Tibial nerve (tissue), 4 donors: ENCODE measurements at places on chromosomes 5 and 9.

DNA sequence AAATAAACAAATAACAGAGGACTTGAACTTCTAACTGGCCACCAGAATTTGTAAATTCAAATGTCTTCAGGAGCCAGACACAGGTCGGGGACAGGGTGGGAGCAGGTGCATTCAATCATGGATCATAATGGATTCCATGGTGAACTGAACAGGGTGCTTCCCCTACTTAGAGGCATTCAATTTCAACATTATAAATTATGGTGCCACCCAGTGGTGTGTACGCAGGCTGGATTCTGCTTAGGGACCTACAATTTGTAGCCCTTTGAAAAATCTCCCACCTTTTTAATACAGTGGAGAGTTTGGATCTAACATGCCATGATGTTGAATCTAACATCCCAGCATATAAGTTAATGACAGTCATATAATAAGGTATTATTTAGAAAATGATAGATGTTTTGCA, 22.3 kb downstream of the KLF9 start:
- no peak for DNase-seq

- no peak for DNase-seq
These were observed 40.5 kb downstream of the ANKDD1B start for GRCh38 chr5:75651575-75652238.

- DNase-seq, result no peak
These were observed 118.3 kb downstream of the PIK3R1 start for GRCh38 chr5:68333649-68334552.

GRCh38 chr9:98315067-98315453, 59.6 kb upstream of the TBC1D2 start:
- DNase-seq, result no peak

GRCh38 chr5:44388321-44389089, 715 bp downstream of the FGF10 start:
- no peak for DNase-seq

DNA sequence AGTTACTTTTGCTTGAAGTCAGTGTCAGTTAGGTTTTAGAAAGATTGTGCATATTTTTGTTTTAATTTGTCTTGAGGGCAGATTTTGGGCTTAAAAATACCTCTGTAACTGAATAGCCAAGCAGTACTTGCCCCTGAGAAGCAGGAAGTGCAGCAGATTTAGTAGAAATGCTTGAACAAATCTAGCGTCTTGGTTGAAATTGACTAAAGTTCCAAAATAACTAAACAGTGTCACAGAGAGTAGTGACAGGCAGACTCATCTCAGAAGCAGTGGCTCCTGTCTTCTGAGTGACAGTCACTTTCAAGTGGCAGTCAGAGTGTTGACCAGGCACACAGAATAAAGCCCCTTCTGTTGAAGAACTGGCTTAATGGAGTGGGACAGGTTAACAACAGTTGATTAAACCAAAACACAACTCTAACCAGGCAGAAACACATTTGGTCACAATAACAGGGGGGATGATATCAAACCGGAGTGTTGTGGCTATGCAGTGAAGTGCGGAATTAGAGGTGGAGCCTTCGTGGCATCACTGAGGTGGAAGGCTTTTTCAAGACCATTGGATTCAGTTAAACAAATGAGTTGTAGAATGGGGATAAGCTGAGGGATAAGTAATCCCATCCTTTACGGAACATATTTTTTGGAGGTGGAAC, 29.1 kb downstream of the TRIO start:
- no peak for DNase-seq

GRCh38 chr5:178227929-178228328, 4.7 kb downstream of the PHYKPL start:
- no peak for DNase-seq

GRCh38 chr9:127349483-127350113, 47.4 kb upstream of the SLC2A8 start:
- no peak for DNase-seq

- peak; percentile 77 for DNase-seq
These were observed at the start of gene UAP1L1 for GRCh38 chr9:137077010-137077747. UAP1L1 (plus strand) TSS chr9:137077517; CDS start chr9:137077533, 16 bp downstream.

DNA sequence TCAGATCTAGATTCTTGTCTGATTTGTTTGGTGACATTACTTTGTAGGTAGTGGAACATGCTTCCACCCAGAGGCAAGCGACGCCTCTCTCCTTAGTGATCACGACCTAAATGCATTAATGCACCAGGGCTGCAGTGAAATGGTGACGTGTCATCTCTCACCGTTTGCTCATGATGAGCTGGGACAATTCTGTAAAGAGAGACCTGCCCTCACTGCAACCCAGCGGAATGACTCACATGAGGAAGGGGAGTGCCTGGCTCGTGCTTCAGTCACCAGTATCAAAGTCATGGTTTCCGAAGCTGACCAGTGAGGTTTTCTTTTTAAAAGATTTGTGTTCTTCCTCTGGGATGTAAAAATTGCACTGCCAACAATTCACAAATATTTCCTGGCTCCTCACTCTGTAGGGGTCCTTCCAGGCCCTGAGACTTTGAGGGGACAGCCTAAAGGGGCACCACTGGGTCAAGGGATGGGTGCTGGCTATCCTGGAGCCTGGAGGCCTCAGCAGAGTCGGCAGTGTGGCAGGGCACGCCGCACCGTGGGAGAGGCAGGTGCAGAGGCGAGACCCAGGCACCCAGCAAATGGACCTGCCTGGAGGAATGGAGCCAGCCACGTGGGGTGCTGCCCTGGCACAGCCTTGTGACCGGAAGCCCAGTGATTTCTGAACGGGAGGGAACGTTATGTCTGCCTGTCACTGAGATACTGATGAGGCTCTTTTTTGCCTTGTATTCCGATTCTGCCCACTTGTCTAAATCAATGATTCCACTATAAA, 17.3 kb downstream of the QSOX2 start:
- no peak for DNase-seq

- DNase-seq, result no peak
These were observed 52.3 kb downstream of the ARHGEF28 start for GRCh38 chr5:73678322-73678740.

DNA sequence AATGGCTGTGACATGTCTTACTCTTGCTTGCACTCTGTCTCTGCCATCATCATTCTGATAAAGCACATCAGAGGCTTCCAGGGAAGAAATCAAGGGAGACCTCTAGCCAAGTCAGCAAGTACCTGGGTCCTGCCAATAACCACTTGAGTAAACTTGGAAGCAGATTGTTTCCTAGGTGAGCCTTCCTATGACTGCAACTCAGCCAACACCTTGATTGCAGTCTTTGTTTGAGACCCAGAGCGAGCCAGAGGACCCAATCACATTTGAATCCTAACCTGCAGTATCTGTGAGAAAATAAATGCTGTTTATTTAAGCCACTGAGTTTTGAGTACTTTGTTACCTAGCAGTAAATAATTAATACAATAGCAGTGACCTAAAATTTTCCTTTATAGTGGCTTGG, 356.8 kb upstream of the CHD1 start:
- DNase-seq, result no peak

GRCh38 chr9:124855944-124856765, 2.9 kb downstream of the WDR38 start:
- DNase-seq, result no peak

DNA sequence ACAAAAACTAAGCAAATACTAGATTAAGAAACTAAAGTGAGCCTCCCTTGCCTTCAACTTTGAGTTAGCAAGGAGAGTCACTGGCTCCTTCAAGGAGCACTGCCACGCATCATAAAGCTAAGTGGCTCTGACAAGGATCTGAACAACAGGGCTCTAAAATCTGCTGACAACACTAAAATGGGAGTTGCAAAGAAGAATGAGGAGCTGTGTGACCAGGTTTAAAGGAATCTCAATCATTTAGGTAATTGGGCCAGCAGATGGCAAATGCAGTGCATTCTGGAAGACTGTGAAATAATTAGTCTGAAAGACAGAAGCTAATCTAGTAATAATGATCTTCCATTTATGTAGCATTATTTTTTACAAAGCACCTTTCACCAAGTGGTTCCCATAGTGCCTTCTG, 297.0 kb upstream of the TAS2R1 start:
- no peak for DNase-seq

DNA sequence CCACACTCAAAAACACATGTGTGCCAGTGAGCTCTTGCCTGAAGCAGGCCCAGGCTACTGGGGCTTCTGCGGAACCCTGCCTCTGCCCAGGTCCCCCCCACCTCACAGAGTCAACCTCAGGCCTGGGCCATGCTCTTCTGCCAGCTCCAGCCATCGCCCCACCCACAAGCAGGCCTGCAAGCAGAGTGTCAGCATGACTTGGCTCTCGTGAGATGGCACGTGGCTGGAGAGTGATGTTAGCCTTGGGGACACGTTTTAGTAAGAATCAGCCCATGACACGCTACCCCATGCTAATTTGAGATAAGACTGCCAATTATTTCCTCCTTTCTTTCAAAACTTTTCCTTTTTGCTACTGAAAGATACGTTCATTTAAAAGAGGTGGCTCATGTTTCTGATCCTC, 351.7 kb downstream of the IRX2 start:
- DNase-seq, result no peak

DNA sequence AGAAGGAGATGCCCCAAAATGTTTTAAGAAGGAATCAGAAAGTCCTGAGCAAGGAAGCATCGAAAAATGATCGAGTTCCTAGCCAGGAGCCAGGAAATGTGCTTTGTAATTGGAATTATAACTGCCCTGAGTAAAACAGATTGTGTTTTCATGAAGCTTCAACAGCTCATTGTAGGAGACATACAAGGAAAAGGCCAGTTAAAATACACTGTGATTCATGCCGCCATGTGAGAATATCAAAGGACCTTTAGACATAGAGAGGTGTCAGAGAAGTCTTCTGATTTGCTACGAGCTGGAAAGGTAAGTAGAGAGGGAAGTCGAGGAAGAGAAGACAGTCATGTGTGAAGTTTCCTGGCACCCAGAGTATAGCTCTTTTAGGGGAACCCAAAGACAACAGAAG, 60.9 kb downstream of the NR3C1 start:
- no peak for DNase-seq

- DNase-seq, result peak; percentile 28
These were observed 25.7 kb downstream of the ZMAT2 start for GRCh38 chr5:140725799-140726471.

DNA sequence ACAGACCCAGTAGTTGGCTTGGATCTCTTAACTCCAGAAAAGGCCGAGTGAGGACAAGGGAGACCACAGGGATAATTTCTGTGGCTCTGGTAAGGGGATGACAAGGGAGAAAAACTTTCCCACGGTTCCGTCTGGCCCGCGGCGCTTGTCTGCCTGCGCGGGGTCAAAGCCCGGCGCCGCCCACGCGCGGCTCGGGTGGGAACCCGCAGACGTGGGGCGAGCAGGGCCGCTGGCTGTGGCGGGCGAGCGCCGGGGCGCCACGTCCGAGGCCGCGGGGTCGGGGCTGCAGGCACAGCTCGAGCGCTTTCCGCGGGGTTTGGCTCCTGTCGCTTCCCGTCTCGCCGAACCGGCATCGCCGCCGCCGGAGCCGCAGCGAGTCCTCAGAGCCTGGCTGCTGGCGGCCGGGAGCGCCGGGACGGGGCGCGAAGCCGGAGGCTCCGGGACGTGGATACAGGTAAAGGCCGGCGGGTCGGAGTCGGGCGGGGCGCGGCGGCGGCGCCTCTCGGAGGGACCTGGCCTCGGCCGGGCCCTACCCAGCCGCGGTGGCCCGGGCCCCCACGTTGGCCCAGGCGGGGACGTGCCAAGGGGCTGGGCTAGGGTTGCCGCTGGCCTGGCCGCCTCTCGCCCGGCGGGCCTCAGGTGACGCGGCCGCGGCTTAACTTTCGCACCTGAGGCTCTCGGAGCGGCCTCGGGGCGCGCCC, at the start of gene RNF180:
RNF180 (plus strand) TSS at position 344 of the 701 bp plus-strand sequence. CDS start 34,965 bp downstream, outside the sequence.
- DNase-seq, result no peak

GRCh38 chr5:113058706-113059226, 82.2 kb downstream of the DCP2 start:
- DNase-seq, result no peak

DNA sequence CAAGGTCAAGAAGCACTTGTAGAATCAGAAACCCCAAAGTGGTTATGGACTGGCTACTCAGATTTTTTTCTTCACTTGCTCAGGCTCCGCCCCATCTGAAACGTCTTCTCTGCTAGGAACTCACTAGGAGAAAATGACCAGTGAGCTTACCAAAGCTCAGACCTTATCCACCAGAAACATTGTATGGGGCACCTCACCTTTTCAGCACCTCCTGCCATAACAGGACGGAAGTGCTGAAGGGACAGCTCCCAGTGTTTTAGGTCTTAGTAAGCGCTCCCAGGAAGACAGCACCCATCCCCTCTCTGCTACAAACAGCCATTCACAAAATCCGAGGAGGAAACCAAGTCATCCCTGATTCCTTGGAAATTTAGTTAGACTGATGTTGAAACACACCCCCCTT, 1.2 kb upstream of the GABRA1 start:
- no peak for DNase-seq

GRCh38 chr9:5560443-5561100, 50.2 kb downstream of the PDCD1LG2 start:
- DNase-seq, result no peak

- DNase-seq, result no peak
These were observed 116.6 kb downstream of the LPAR1 start for GRCh38 chr9:110921705-110922104.
